K562 (cell line): ENCODE measurements at places on chromosomes 5 and 9. TPM values are rescaled to one million over a fixed set of nuclear protein-coding genes. Genes with fewer than 3 reads are reported as not detected.

SPINK6 gene
- polyA plus RNA-seq = not detected in 2 replicates

PCDHGB6 gene
- polyA plus RNA-seq = 0.07 TPM in 1 of 2 replicates, not detected in the other

LPAR1 gene
- polyA plus RNA-seq = not detected in 2 replicates

GRCh38 chr9:86946201-86947145, 833 bp downstream of the GAS1 start:
- DNase-seq = no peak

- peak; percentile 79 for DNase-seq
Observed at GRCh38 chr5:154276973-154277331, 86.4 kb downstream of the GALNT10 start.

GRCh38 chr5:87645224-87645623, 232.5 kb upstream of the CCNH start:
- no peak for DNase-seq

- DNase-seq = no peak
Observed at GRCh38 chr5:112238473-112238872, 180.6 kb downstream of the EPB41L4A start.

DNA sequence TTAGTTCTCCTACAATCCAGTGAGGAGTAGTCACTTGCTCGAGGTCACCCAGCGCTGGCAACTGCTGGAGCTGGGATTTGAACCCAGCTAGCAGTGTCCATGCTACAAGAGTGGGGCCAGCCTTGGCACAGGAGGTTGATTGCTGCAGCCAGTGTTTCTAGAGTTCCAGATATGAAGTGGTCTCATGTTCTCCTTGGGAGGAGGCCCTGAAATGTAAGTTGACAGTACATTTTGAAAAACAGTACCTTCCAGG, 802 bp downstream of the CCDC107 start:
- no peak for DNase-seq
